Activated T-helper 1 cell treated with Interleukin-2 at 50 U/mL for 16 hours (primary cell): ENCODE measurements at places on chromosomes 4 and X.

- DNase-seq = no peak
Measured at GRCh38 chrX:134600714-134601113, 57.6 kb downstream of the PLAC1 start.

DNA sequence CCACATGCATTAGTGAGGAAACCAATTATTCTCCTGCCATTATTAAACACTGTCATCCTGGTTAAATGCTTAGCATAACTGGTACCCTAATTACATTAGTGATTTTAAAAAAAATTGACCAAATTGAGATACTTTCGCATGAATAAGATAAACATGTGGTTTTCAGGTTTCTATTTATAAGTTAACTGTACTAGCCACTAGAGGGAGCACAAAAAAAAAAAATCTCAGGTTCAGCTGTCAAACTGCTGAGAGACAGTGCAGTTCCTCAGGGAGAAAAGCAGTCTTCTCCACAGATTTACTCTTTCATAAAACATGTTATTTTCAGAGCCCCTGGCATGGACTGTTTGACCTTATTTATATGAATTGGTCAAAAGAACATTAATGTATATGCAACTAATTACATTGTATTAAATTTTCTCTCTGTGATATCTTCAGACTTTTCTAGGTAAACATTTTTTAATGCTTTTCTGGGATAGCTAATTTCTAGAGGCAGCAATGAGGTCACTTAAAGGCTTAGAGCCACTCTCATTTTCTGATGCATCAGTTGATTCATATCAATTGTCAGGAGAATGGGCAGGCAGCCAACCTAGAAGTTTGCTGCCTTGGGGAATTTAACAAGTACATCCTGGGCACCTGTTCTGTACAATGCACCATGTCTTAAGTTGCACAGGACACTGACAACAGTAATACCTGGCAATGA, 167.5 kb downstream of the CDS1 start:
- DNase-seq = no peak

- no peak for DNase-seq
Measured at GRCh38 chrX:17968367-17968766, 107.3 kb upstream of the RAI2 start.

- no peak for DNase-seq
Measured at GRCh38 chrX:617891-618290, 12.7 kb upstream of the SHOX start.

GRCh38 chr4:143254491-143255226, 69.9 kb downstream of the USP38 start:
- no peak for DNase-seq

DNA sequence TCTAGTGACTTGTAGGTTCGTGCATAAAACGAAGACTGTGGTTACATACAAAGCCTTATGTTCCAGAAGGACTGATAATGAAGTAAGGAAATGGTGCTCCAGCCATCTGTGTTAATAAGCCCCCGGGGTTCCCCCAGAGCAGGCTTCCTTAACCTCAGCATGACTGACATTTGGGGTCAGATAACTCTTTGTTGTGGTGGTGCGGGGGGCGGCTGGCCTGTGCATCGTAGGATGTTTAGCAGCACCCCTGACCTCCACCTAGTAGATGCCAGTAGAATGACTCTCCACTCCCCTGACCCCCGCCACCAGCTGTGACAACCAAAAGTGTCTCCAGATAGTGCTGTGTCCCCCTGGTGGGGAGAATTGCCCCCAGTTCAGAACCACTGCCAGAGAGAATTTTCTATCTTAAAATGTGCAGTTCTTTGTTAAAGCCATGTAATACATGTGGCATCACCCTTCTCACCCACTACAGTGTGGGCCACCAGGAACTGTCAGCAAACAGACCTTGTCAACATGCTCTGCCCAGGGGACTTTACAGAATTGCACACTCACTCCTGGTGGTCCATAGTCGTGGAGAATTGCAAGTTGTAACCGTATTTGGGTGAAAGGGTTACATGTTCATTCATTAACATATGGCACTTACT, 7.5 kb downstream of the SH3KBP1 start:
- DNase-seq = no peak

DNA sequence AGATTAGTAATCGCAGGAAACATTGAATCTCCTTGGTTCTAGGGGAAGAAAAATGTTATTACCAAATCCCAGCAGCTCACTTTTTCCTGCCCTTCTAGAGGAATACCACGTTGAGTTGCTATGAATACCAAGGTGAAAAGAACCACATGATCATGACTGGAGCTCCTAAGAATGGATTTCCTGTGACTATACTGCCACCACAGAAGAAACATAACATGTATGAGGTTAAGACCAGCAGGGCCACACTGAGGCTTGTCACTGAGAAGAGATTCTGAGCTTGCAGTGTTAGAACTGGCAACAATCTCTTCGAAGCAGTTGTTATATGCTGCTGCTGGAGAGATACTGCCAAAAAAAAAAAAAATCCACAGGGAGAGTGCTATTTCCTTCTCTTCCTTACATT, 1235.3 kb downstream of the FSTL5 start:
- DNase-seq = no peak

- DNase-seq = no peak
Measured at GRCh38 chr4:61298178-61298740, 98.1 kb downstream of the ADGRL3 start.

GRCh38 chr4:83318666-83319065, 16.0 kb downstream of the HPSE start:
- no peak for DNase-seq

- DNase-seq = no peak
Measured at GRCh38 chr4:188930822-188931221, 791.6 kb downstream of the TRIML1 start.

GRCh38 chr4:53105313-53105712, 243.2 kb downstream of the RASL11B start:
- DNase-seq = no peak

- no peak for DNase-seq
Measured at GRCh38 chr4:157918036-157918832, 254.6 kb downstream of the GASK1B start.

DNA sequence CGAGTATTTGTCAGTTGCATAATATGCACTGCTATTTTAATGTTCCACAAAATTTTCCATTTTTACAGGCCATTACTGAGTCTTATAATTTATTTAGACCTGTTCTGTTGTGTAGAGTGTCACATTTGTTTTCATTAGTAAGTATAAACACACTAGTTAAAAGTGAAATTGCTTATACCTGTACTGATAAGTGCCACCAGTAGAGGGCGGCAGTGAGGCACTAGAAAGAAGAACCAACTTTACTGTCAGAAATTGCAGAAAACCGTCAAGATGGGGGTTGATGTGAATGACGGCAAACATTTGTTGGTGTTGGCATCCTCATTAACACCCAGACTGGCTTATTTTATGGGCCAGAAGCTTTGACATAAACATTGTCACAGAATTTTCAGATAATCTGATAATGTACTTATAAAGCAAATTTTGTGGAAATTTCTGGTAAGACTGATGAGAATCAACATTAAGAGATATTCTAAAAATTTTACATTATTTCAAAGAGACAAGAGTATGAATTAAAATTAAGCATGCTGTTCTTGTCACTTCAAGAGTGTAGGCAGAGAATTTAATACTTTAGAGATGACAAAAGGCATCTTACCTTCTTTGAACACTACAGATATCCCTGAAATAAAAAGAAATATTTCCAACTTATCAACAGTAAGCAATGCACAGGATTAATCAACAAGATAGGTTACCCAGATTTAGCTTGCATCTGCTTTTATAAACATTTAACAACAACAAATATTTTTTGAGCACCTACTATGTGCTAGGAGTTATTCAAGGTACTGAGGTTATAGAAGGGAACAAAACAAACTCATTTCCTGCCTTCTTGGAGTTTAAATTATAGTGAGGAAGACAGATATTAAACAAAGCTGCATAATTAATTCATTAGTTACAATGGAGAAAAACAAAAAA, 24.9 kb downstream of the ALPK1 start:
- DNase-seq = peak; percentile 46

GRCh38 chr4:134027931-134028330, 173.7 kb downstream of the PABPC4L start:
- no peak for DNase-seq

DNA sequence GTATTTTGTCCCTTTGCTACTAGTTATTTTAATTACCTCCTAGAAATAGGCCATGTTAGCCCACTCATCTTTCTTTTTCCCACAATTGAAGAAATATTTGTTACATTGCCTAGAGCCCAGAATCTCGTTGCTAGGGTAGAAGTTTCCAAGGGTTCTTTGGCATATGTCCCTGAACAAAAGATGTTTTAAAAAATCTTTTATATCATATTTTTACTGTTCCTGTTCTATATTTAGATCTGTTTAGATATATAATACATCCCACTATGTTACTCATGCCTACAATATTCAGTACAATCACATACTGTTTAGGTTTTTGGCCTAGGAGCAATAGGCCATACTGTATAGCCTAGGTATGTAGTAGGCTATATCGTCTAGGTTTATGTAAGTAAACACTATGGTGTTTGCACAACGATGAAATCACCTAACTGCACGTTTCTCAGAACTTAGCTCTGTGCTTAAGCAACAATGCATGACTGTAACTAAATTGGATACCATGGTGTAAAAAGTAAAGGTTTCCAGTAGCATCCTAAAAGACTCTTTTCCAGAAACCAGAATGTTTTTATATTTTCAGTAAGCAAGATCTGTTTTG, 236.0 kb upstream of the SLIT2 start:
- DNase-seq = no peak

DNA sequence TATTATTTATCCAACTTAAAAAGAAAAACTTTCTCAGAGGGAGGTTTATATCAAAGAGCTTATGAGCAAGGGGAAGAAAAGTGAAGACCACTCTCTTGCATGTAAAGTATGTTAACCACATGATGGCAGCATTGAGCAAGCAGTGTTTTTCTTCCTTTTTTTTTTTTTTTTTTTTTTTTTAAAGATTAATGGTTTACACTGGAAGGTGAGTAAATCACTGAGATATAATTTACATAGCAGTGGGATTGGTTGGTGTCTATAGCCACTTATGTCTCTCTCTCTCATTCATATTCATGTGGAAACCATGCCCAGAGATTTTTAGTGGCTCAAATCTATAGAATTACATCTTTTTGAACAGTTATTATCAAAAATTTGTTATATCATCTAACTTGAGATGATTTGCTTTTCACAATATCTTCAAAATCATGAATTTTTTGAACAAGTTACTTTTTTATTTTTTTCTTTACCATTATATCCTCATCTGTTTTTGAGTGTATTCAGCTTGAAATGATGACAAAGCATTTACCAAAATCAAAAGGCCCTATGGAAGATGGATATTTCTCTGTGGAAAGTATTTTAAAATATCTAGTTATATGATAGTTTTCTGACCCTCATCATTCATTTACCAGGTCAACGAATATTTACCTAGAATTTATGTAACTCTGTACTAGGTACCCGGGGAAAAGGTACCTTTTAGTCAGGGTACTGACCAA, 31.6 kb downstream of the MTHFD2L start:
- DNase-seq = no peak

DNA sequence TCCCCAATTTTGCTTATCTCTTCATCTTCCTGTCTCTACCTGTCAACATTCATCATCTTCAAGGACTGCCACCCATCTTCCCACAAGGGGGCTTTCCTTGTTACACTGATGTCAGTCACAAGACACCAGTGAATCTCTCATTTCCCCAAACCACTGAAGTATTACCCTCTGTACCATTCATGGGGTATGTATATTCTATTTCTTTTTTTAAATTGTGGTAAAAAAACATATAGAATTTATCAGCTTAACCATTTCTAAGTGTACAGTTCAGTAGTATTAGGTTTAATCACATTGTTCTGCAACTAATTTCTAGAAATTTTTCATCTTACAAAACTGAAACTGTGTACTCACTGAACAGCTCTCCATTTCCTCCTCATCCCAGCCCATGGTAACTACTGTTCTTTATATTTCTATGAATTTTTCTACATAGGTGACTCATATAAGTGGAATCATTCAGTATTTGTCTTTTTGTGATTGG, 98.6 kb downstream of the LARP7 start:
- DNase-seq = no peak

GRCh38 chr4:25310803-25311166, 1.8 kb upstream of the ZCCHC4 start:
- DNase-seq = no peak

GRCh38 chrX:78029663-78030062, 60.2 kb upstream of the PGAM4 start:
- DNase-seq = no peak

DNA sequence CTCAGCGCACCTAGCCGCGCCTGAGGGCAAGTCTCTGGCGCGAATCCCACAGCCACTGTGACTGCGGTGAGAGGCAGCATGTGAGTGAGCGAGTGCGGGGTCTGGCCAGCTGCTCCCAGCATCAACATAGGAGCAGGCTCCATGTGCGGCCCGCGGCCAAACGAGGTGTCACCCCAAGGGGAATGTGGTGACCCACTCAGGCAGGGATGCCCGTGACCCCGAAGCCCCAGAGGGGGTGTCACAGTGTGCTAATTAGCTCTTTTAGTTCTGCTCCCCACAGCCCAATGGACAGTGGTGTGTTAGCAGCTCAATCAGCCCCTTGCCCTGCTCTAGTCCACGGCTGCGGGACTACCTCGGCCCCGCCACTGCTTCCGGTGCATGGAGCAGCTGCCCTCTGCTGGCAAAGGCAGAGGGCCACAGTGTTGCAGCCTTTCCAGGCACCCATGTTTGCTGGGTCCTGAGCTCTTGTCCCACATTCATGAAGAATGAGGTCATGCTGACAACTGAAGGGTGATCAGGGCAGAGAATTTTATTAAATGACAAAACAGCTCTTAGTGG, 61.4 kb downstream of the AGA start:
- DNase-seq = no peak

- no peak for DNase-seq
Measured at GRCh38 chr4:4492161-4492847, 49.5 kb downstream of the STX18 start.

- no peak for DNase-seq
Measured at GRCh38 chr4:176377780-176378179, 58.0 kb downstream of the SPCS3 start.

GRCh38 chr4:81659051-81659450, 187.3 kb upstream of the RASGEF1B start:
- DNase-seq = no peak

DNA sequence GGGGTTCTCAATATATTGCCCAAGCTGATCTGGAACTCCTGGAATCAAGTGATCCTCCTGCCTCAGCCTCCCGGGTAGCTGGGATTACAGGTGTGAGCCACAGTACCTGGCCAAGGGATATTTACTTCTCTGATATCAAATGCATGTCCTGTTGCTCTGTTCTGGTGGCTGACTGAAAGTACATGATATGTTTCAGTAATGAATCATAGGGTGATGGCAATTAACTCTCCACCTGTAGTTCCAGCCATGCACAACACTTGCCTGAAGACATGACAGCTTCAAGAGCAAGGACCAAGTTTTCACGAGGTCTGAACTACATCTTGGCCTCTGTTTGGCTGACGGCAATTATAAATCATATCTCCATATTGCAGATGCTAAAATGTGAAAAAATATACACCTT, 9.1 kb downstream of the ZCCHC4 start:
- DNase-seq = no peak

DNA sequence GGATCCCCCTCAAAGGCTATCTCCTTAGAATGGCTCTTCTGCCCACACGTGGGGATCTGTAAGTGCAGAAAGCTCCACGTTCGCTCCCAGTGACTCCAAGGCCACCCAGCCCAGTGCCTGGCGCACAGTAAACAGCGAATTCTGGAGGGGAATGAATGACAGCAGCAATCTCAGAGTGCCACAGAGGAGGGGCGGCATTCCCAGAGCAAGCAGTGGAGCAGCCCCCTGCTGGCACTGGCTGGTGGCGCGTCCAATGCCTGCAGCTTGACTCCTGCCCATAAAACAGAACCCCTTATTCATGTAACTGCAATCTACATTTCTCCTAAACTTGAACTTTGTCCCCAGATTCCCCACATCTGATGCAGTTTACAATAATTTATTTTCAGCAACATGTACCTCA, 6.9 kb upstream of the HELT start:
- no peak for DNase-seq

- no peak for DNase-seq
Measured at GRCh38 chr4:6419452-6420028, 52.9 kb downstream of the PPP2R2C start.
